HS-5 (cell line): ENCODE measurements at places on chromosomes 11 and 22.

GRCh38 chr22:37304595-37305343, 22.5 kb downstream of the CYTH4 start:
- DNase-seq = no peak

DNA sequence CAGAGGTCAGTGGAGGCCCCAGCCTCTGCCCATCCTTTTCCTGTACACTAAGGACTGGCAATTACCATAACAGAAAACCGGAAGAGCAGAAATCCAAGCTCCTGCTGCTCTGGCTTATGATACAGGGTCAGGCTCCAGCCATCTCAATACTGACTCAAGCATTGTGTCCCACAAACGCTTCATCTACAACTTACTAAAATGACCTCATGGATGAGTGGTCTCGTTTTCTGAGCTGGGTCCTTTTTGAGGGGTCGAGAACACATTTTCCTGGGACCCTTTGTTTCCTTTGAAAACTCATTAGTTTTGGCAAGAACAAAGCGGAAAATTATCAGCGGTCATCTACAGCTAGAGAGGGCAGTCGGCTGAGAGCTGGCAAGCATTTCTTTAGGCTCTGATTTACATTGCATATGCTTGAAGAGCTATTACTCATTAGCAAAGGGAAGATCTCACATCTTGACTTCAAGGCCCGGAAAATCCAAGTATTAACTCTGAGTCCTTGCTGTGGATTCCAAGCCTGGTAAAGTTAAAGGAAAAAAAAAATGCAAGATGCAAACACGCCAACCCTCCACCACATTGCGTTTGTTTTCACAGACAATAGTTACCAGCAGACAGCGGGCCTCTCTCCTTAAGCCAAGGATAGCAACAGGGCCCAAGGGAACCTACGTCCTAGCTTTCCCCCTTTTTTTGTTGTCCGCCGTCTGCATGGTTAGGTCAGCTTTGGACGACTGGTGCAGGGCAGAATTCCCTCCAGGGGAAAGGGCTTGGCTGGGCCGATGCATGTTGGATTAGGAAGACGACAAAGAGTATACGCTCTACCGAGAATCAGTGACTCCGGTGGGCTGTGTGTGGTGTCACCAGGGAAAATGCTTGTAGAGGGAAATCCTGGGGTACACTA, 1.8 kb downstream of the TESMIN start:
- DNase-seq = no peak

GRCh38 chr11:64868904-64869570, 9.4 kb downstream of the EHD1 start:
- DNase-seq = peak; percentile 87

DNA sequence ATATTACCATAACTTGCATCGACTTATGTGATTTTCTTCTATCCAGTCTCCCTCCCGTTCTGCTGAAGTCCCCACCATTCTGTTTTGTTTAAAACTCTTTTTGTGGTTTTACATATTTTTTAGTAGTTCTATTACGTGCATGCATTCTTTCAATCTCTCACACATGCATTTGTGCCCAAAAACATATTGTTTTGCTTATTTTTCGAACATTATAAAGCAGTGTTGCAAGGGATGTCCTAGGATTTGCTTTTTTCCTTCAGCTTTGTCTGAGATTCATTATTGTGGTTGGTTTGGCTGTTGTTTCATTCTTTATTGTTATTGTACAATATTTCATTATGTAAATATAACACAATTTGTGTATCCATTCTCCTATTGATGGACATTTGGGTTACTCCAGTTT, 235.7 kb downstream of the DYNC2H1 start:
- DNase-seq = no peak

- DNase-seq = no peak
These were observed 44.5 kb upstream of the RRM1 start for GRCh38 chr11:4050138-4050537.

- DNase-seq = no peak
These were observed 55.7 kb upstream of the PICALM start for GRCh38 chr11:86124251-86125233.

DNA sequence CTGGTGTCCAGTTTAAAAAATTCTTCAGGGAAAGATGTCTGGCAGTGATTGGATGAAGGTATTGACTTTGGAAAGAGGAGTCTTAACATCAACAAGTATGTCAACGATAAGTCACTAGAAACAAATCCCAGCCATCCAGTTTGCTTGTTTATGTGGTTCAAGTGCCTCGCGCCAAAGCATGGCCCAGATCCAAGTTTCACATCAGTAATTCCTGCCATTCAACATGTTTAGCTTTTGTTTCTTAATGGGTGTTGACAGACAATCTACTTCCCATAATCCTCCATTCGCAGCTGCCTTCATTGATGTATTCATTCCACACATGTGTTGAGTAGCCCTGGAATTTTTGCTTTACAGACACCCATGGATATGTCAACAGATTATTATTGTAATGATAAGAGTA, 77.8 kb downstream of the UBASH3B start:
- DNase-seq = no peak

GRCh38 chr22:46507451-46508425, 29.7 kb downstream of the CELSR1 start:
- DNase-seq = no peak

DNA sequence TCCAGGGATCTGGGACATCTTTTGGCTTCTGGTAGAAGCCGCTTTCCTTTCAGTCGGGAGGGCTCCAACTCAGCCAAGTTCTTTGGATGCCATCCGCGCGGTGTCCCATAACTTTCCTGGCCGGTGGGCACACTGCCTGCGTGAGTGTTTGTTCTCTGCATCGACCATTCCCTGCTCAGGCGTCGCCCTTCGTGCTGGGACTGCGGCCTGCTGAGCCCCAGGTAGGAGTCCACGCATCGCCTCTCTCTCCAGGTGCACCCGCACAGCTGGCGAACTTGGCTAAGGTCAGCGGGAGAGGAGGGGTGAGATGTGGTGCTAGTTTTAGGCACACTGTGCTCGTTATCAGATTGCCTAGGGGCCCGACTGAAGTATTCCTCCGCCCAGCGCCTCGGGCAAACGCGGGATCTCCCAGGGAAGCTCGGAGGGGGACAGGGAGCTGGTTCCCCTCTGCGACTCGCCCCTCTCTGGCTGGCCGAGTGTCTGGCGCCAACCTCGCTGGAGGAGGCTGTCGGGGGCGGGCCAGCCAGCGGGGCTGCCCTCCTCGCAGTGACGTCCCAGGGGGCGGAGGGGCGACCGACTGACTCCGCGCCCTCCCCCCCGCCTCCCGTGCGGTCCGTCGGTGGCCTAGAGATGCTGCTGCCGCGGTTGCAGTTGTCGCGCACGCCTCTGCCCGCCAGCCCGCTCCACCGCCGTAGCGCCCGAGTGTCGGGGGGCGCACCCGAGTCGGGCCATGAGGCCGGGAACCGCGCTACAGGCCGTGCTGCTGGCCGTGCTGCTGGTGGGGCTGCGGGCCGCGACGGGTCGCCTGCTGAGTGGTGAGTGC, at the start of gene LAYN:
LAYN (plus strand) TSS at position 607 of the 823 bp plus-strand sequence; CDS start at position 731, 124 bp downstream.
- no peak for DNase-seq

GRCh38 chr11:28606930-28607329, 498.7 kb downstream of the METTL15 start:
- DNase-seq = no peak

DNA sequence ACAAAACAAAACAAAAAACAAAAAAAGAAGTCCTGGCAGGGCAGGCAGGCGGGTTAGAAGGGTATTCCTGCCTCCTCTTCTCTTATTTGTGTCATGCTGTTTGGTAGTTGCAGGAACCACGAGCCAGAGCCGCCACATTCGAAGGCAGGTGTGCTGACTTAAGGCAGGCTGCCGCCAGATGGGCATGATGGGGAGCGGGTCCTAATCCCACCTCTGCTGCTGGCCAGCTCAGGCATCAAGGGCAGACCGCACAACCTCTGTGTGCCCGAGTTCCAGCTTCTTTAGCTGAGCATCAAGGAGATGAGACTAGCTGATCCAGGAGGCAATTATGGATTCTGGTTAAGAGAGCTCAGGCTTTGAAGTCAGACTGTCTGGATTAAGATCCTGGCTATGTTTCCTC, 12.1 kb downstream of the OAF start:
- no peak for DNase-seq

DNA sequence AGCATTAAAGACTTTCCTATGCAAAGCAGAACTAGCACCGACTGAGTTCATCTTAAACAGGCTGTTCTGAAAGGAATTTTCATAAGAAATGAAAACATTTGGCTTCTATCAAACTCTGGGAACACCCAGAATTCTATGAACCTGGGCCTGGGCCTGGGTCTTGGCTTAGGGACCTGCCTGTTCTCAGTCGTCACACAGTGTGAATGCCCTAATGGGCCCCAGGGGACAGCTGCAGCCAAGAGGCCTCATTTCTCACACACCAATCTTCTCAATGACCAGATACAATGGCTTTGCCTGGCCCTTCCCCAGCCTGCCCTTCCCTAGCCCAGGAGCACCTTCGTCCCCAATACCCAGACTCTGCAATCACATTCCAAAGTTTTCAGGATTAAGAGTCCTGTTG, 234.9 kb upstream of the ARHGAP20 start:
- no peak for DNase-seq

GRCh38 chr22:46436595-46437175, 100.7 kb downstream of the CELSR1 start:
- DNase-seq = peak; percentile 22

- no peak for DNase-seq
These were observed 12.3 kb upstream of the TXN2 start for GRCh38 chr22:36493690-36494110.

GRCh38 chr22:37442537-37442936, 15.3 kb upstream of the ELFN2 start:
- no peak for DNase-seq

DNA sequence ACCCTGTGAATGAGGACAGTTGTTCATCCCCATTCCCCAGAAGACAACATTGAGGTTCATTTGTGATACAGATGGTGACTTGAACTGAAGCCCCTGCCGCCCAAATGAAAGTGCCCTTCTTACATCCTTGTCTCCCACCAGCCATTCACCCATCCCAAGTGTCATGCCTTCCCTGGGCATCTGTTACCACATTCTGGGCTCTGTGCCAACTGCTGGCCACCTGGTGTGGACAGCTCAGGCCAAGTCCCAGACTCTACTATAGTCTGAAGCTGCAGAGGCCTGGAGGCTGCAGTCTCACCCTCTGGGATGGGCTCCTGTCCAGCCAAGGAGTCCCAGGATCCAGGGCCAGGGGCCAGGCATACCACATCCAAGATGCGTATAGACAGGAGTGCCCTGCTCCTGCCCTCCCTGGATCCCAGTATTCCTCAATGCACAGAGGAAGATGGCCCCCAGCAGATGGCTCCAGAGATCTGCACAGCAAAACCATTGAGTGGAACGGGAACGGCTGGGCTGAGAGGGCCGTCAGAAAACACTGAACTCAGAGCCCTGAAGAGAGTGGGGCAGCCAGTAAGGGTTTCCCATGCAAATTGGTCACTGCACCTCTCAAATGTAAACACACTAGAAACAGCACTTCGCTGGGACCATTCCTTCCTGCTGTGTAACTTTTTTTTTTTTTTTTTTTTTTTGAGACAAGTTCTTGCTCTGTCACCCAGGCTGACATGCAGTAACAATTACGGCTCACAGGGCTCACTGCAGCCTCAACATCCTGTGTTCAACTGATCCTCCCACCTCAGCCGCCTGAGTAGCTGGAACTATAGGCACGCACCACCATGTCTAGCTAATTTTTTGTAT, 22.8 kb downstream of the ARRB1 start:
- DNase-seq = no peak

GRCh38 chr22:25701056-25701780, 40.8 kb upstream of the MYO18B start:
- no peak for DNase-seq

- DNase-seq = no peak
These were observed 33.0 kb downstream of the TPST2 start for GRCh38 chr22:26556904-26557303.

- no peak for DNase-seq
These were observed 44.6 kb downstream of the APOL1 start for GRCh38 chr22:36297568-36297967.

- DNase-seq = no peak
These were observed 5.2 kb upstream of the TNFRSF13C start for GRCh38 chr22:41931701-41932269.

DNA sequence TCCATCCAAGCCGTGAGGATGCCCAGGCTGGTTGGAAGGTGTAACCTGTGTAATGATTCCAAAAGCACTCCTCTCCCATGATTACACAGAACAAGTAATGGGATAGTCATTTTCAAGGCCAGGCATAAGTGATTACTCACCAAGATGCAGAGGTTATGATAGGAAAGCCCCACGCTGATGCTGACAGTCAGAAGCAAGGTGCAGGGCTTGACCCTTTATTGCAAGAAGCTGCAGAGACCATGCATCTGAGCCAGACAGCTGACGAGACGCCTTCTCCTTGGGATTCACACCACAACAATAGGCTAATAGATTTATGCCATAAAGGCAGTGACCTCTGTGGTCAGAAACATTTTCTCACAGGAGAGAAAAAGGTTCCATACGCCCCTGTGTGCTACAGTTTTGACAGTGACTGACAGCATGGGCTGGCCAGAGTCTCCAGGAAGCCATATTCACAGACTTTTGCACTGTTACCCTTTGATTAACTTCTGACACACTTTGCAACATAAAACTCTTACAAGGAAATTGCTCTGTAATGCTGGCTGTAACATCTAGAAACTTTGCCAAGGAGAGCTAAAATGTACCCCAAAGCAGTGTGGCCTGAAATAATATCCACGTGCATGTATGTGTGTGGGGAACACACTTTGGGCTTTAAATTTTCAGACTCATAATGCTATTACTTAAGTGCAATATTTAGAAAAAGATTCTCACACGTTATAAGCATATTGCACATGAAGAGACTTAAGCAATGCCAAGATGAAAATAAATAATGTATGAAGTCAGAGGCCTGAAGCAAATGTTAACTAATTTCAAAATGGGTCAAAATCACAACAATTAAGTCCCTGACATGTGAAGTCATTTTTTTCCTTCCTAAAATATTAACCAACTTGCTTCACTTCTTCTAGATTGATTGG, 1079.0 kb upstream of the TENM4 start:
- DNase-seq = no peak

DNA sequence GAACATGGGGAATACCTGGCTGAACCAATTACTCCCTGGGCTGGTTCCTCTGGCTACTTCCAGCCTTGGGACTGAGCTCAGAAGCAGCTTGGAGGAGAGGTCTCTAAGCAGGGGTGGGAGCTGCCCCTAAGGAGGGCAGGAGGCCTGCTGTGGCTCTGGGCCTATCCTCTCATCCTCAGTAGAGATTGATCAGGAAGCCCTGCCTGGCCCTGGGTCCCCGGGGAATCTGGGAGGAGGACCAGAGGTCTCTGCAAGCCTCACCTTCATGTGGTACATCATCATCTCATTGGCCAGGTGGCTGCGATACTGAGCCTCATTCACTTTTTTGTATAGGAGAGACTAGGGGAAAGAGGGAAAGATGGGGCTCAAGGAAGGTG, 91.1 kb downstream of the PDE2A start:
- no peak for DNase-seq

DNA sequence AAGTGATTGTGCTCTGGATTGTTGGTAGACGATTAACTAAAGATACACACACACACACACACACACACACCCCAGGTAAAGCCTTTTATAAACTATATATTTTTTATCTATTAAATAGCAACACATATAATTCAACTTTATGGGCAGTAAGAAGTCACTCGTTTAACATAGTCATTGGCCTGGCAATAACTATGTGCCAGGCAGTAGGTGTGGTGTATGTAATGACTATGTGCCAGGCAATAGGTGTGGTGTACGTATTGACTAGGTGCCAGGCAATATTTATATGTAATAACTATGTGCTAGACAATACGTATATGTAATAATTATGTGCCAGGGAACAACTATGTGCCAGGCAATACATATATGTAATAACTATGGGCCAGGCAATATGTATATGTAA, 40.0 kb upstream of the TENM4 start:
- no peak for DNase-seq

GRCh38 chr11:126345759-126346585, 9.5 kb upstream of the ST3GAL4 start:
- DNase-seq = no peak
